Daoy (cell line): ENCODE measurements at places on chromosomes 11 and 22.
A peak's percentile ranks its signal among the peaks of the same experiment; 100 is the strongest.

DNA sequence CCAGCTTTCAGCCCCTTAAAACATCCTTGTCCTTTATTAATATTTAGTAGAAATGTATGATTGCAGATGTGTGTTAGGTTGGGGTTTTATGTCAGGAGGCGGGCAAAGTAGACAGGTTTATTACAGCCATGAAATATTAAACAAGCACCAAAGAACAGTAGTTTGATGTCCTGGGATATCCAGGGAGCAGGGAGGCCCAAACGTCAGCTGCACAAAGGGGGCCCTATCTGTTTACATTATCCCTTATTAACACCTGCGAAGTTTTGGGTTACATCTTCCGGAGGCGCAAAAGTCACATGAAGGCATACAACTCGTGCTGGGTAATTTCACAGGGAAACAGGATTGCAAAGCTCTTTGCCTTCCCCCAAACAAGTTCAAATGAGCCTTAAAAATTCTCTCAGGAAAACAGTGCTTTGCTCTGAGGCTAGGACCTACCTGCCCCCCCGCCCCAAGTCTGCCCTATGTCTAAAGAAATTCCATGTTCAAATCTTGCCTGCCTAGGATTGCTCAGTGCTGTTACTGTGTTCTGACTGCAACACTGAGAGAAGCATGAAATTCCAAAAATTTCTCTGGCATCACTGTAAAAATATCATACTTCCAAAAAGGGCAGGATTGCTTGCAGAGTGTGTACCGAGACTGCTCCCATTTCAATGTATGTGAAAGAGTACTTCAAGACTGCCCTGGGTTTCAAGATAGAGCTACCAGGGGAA, 8.9 kb downstream of the MN1 start:
- DNase-seq = no peak

GRCh38 chr11:61480994-61481335, 27.6 kb upstream of the LRRC10B start:
- DNase-seq = peak; percentile 54

DNA sequence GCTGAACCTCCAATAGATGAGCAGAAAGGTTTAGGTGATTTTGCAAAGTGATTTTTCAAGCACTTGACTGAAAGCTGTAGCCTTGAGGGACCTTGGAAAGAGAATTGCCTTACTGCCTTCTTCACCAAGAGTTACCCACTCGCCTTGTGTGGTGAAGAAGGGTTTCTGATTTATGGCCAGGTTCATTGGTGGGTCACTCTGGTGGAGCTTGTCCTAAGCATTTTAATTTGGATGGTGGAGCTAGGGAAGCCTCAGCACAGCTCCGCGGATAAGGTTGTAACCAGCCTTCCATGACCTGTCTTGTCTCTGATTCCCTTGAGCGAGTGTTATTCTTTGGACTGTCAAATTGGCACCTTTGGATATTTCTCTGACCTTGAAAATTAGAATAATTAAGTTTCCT, 226.4 kb downstream of the FAT3 start:
- no peak for DNase-seq

DNA sequence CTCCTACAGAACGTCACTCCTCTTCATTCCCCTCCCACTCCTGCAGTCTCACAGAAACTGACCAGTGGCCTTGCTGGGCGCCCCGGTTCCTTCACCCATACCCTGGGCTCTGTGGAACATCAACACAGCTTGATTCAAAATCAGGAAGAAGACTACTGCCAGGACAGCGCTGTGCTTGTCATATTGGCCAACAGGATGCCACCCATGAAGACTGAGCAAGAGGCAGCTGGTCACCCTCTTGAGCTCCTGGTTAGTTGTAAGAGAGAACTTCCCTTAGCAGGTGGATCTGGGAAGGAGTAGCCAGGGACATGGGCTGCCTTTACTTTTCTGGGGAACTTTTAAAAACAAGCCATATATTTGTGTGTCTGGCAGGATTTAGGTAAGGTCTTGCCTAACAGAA, 110.4 kb upstream of the TIMP3 start:
- DNase-seq = no peak

GRCh38 chr11:120780239-120780638, 243.7 kb upstream of the TBCEL start:
- no peak for DNase-seq

DNA sequence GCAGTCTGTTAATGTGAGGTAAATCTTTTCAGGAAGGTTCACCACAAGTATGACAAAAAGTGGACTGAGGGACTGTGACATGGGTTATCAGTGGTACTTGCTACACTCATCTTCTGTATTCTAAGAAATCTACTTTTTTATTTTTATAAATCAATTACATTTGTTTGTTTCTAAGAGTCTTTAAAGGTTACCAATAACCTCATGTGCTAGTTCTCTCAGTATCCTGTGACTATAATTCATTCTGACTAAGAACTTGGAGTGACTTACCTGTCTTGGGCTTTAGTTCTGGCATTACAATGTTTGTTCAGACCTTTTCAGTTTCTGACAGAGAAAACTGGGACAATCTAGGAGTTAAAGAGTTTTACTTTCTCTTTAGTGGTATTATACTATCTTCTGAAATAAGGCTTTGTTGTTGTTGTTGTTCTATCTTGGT, 108.4 kb downstream of the PDE3B start:
- DNase-seq = no peak

- DNase-seq = peak; percentile 57
Observed at GRCh38 chr11:1453611-1454034, 33.0 kb downstream of the MOB2 start.

DNA sequence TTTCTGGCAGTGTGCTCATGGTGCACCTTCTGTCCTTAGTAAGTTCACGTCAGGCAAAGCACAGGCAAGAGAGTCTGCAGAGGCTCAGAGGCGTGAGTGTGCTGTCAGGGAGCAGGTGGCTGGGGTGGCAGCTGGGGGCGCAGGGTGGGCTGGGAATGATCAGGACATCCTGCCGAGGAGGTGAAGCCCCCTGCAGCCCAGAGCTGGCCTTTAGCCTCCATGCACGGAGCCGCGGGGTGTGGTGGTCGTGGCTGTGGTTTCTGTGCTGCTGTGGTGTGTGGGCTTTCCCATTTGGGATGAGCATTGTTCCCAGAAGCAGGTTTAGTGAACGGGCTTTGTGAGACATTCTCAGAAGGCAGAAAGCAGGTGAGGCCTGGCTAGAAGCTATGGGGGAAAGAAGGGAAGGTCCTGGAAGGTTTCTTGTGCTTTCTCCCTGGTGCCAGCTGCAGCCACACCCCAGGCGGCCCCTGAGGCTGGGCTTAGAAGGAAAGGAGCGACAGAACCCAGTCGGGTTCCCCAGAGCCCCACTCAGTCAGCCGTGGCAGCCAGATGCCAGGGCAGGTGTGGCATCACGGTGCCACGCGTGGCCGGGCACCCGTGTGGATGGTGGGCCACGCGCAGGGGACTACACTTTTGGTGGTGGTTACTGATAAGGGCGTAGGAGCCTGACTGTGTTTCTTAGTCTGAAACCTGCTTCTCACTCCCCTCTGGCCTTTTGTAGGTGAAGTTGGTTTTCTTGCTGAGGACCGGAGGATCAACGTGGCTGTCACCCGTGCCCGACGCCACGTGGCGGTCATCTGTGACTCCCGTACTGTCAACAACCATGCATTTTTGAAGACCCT, 32.0 kb downstream of the IGHMBP2 start:
- no peak for DNase-seq

DNA sequence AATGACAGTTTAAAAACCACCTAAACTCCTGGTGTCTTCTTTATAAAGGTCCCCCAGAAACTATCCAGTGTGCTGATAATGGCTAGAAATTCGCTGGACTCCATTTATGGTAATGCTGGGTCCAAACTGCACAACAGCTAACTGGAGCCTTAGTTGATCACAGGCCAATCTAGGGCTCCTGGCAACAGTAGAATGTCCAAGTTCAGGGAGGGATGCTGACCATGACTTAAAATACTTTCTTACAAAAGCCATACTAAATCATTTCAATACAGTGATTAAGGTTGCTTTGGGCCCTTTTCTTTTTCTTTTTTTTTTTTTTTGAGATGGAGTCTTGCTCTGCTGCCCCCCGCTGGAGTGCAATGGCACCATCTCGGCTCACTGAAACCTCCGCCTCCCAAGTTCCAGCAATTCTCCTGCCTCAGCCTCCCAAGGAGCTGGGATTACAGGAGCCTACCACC, 14.5 kb upstream of the GAB2 start:
- peak; percentile 9 for DNase-seq

DNA sequence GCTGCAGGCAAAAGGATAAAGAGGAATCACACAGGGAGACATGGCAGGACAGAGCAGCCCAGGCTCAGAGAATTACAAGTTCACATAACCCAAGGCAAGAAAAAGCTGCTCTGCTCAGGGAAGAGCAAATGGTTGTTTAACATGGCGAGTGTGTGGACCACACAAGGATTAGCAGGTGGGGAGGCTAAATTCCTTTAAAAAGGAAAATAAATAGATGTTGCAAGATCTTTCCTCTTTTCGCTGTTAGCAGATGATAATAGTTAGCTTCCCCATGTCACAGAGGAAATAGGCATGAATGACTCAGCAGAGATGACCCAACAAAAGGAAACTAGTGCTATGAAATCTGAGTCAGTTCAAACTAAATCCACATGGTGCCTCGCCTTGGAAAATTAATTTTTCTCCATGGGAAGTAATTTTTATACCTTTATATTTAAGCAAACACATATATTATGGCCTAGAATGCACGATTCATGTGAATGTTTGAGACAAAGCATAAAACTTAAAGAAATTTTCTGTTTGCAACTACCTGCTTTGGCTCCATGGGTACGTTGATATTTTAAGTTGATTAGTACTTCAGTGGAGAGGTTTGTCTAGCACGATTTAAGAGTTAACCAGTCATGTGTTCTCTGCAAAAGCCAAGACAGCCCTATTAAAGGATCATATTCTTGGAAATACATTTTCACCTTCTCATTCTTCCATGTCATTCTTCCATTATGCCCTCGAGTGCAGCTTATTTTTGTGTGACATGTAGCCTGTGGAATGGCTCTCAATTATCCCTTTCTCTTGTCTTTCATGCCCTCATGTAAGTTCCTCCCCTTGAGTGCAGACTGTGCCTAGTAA, 38.5 kb upstream of the FJX1 start:
- DNase-seq = peak; percentile 77

- peak; percentile 45 for DNase-seq
Observed at GRCh38 chr22:30247561-30247960, 1.0 kb upstream of the LIF start.

- DNase-seq = peak; percentile 35
Observed at GRCh38 chr11:68338051-68338780, 25.8 kb downstream of the LRP5 start.

GRCh38 chr11:23859087-23859486, 637.8 kb upstream of the LUZP2 start:
- no peak for DNase-seq

DNA sequence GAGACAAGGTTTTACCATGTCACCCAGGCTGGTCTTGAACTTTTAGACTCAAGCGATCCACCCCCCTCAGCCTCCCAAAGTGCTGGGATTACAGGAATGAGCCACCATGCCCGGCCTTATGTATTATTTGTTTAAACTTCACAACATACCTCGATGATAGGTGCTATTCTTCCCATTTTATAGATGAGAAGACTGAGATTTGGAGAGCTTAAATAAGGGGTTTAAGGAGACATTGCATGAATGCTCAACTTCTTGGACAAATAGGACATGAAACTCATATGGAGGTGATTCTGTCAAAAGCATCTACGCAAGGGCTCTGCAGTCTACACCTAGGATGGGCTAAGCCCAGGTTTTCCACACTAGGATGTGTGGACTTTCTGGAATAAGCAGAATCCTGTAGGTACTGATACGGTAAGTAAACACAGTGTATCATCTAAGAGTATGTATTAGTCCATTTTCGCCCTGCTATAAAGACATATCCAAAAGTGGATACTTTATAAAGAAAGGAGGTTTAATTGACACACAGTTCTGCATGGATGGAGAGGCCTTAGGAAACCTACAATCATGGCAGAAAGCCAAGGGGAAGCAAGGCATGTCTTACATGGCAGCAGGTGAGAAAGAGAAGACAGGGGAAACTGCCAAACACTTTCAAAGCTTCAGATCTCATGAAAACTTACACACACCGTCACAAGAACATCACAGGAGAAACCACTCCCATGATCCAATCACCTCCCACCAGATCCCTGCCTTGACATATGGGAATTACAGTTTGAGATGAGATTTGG, 62.8 kb upstream of the CAPRIN1 start:
- DNase-seq = no peak

DNA sequence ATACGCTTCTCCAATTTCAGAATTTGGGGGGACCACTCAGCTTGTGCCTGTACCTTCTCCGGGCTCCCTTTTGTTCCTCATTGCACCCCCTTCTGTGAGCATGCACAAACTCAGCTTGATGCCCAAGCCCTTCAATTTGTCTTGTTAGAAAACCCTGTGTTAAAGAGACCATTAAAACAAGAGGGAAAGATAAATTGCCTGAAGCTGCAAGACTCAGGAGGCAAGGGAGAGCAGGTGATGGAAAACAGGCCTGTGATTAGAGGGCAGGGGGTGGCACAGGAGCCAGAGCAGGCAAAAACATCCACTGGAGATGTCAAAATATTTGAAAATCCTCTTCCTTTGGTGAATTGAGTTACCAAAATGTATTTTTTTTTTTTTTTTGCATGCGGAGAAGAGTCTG, 121.7 kb downstream of the MIAT start:
- DNase-seq = no peak

GRCh38 chr11:3131330-3131941, 33.7 kb downstream of the OSBPL5 start:
- no peak for DNase-seq

- no peak for DNase-seq
Observed at GRCh38 chr11:115008799-115009198, 330.5 kb downstream of the NXPE2 start.

DNA sequence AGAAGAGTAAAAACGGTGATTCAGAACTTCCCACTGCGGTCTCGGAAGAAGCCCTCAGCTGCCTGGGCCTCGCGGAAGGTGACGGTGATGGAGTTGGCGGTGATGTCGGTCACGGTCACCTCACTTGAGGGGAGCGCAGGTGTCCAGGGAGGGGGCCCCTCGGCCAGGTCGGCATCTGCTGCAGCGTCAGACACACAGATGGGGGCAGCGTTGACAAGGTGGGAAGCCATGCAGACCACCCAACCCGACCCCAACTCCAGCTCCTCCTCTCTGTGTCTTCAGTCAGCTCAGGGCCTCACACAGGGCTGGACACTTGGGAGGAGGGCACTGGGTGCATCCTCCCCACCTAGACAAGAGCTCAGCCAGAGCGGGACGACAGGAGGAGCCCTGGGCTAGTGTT, 18.6 kb downstream of the CBX7 start:
- no peak for DNase-seq

DNA sequence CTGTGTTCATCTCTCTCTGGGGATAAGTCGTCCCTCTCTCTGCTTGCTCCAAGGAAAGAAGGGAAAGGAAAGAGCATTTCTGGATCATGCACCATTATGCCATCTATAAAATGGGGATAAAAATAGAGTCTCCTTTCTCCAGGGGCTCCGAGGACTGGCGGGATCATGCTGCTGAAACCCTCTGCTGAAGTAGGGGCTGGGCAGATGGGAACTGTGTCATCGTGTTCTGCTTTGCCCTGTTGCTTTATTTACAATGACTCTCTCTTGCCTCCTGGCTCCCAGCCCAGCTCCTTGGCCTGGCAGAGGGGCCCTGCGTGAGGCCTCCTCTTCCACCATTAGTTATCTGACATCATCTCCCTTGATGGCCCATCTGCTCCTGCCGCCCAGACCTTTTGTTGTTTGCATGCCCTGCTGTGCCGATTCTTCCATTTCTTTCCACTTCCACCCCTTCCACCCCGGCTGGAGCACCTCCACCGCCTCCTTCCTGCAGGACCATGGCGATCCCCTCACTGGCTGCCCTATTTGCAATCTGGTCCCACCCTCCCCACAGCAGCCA, 200.9 kb downstream of the MYO18B start:
- DNase-seq = peak; percentile 76
